ENCODE measurements at places on chromosomes 3 and 15.

DNA sequence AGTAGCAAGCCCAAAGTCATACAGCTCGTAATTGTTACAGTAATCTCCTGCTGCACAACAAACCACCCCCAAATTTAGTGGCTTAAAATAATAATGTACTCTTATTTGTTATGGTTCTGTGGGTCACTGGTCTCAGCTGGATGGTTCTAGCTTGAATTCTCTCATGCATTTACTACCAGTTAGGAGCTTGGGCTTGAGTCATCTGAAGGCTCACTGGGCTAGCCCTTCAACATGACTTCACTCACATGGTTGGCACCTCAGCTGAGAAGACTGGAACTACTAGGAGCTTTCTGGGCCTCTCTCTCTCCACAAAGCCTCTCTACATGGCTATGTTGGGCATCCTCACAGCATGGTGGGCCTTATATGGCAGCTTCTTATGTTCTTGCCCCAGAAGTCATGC, 12.5 kb downstream of the PCOLCE2 start:
- no peak for DNase-seq

- DNase-seq = no peak
Observed at GRCh38 chr3:129845956-129846355, 47.6 kb downstream of the TMCC1 start.

GRCh38 chr3:79926522-79926921, 158.7 kb upstream of the ROBO1 start:
- DNase-seq = no peak

DNA sequence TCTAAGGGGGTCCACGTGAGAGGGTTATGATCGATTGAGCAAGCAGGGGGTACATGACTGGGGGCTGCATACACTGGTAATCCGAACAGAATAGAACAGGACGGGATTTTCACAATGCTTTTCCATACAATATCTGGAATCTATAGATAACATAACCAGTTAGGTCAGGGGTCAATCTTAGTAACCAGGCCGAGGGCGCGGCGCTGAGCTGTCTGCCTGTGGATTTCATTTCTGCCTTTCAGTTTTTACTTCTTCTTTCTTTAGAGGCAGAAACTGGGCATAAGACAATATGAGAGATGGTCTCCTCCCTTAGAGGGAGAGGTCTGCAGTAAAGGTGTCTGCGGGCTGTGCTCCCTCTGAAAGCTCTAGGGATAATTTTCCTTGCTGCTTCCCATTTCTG, 261.3 kb downstream of the XXYLT1 start:
- DNase-seq = no peak

GRCh38 chr3:89851974-89852621, 744.7 kb downstream of the EPHA3 start:
- DNase-seq = no peak

DNA sequence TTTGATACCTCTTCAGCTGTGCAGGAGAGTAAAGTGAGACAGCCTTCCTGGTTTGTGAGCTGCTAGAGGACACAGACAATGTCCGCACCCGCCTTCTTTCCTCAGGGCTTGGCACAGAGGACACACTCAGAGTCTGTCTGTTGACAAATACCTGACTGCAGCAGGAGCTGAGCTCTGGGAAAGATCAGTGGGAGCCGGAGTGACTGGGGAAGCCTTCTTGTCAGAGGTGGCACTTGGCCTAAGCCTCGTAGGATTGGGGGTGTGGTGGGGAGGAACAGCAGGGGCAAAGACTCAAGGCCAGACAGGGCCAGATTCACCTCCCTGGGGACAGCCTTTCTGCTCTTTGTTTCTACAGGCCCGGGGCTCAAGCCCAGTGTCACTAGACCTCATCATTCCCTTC, 3.3 kb upstream of the IL17RC start:
- DNase-seq = no peak

- DNase-seq = no peak
Observed at GRCh38 chr3:44499149-44499898, 21.9 kb upstream of the ZNF445 start.

- DNase-seq = no peak
Observed at GRCh38 chr3:35921718-35922117, 282.4 kb downstream of the ARPP21 start.

GRCh38 chr15:27448986-27449385, 478.0 kb downstream of the GABRG3 start:
- no peak for DNase-seq

GRCh38 chr3:169847896-169848295, 21.8 kb downstream of the LRRC31 start:
- DNase-seq = no peak

GRCh38 chr15:76642671-76643070, 262.5 kb downstream of the SCAPER start:
- no peak for DNase-seq

DNA sequence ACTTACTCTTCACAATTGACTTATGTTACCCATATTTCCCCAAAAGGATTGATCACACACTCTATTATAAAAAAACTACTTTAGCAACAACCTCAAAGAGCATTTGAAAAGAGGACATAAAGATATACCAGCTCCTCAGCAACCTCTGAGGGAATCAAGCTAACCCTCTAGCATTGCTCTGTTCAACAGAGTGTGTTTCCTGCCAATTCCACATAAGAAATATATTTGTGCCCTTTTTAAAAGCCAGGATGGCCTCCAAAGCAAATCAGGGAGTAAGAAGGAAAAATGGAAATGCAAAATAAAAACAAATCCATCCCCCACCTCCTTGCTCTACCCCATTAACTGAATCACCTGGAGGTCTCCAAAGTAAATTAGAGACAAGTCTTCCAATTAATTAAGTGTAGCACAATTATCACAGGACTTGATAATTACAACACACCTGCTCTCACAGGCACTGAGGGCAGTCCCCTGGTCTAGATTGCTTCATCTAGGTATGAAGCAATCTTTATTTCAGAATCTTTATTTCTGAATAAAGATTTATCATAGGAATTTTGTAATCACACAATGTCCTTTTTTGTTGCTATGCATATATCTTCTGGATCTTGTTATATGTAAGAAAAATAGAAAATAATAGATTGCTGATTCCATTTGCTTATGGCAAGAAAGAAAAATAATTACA, 34.8 kb downstream of the GPR176 start:
- no peak for DNase-seq

DNA sequence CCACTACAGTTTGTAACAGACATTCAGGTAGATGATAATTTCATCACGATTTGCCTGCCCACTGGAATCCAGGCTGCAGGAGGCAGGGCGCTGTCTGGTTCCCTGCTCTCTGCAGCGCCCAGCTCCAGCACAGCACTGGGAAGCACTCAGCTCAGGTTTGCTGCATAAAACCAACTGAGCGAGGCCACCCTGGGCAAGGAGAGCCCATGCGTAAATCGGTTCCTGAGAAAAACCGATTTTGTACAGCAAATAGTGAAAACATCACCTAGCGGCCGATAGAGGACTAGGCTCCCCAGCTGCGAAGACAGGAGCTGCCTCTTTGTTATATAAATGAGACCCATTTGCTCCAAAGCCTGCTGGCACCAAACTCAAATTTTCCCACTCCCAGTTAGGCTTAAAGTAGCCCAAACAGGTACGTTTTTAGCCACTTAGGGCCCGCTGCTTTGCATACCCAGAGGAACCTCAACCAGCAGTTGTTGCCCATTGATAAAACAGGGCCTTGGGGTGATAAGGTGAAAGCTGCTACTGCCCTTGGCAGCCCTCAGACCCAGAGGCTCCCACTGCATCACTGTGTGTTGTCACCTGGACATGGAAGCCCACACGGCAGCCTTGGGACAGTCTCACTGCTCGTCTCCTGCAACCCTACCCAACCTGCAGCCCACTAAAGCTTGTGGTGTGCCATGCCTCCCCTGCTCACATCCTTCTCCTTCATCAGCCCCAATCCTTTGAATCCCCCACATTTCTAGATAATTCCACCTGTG, 47.5 kb downstream of the ALDH1L1 start:
- DNase-seq = no peak

DNA sequence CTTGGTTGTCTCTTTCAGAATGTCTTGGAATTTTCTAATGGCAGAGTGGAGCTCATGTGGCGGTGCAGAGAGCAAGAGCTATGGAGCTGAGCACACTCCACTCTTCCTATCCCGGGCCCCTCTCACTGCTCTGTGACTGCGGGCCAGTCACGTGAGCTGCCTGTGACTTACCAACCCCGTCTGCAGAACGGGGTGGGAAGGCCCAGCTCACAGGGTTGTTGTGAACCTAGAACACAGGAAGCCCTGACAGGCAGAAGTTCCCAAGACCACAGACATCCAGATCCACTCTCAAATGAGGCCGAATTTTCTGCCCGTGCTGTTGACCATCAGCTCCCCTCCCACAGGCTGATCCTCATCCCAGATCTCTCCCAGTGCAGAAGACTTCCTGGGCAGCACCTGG, 35.5 kb upstream of the PLXNA1 start:
- no peak for DNase-seq

DNA sequence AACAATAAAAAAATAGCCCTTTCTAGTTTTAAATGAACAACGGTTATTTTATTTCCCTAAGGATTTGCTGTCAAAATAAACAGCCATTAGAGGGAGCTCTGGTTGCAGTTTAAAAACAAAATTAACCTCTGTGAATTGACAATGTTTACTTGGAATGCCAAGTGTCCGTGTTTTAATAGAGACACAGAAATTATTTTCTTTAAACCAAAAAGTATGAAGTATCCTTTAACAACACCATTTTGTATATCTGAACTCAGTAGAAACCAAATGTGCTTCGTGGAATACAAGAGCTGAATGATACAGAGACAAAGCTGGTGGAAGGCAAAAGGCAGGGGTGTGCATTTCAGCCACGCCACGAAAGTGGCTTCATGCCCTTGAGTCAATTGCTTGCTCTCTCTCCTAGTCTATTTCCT, 74.4 kb downstream of the MOBP start:
- no peak for DNase-seq

GRCh38 chr15:28133281-28133680, 34.2 kb upstream of the OCA2 start:
- no peak for DNase-seq

DNA sequence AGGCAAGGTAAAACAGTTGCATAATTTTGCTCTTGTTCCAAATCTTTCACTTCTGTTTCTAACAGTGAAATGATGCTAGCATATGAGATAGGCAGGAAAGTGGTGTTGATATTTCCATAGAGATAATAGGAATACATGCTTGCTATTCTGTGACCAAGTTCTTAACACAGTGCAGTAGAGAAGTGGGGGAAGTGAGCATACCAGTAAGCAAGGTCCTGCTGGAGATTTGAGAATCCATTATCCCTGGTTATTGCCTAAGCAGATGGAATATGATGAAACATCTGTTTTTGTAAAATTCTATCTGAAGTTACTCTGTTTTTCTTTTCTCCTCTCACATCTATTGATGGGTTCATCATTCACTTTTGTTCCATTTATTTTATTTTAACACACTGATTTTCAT, 28.7 kb downstream of the USP8 start:
- DNase-seq = no peak

GRCh38 chr15:36108541-36108940, 470.9 kb upstream of the CDIN1 start:
- DNase-seq = no peak

DNA sequence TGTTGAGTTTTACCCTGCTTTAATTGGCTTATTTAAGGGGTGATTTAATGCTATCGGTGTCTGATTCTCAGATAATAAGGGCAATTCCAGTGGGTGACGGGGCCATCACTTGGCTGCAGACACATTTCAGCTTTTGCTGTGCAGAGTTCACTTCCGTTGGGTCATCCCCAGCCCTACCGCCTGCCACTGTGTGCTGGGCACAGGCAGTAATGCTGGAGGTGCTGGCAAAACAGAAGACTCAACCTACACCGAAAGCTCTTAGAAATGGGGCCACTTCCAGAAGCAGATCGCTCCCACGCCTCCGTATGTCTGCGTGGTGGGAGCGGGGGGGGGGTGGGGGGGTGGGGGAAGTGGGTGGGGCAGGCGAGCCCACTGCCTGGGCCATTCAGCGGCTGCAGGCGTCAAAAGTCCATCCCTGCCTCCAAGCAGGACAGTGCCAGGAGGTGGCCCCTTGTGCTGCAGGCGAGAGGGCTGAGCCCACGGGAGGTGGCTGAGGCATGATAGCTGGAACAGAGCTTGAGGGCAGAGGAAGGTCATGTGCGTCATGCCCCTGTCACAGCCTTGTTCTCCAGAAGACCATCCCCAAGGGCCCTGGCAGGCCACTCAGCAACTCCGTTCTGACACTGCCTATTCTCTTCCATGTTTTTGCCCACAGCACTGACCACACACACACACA, 128.3 kb downstream of the ATP10A start:
- no peak for DNase-seq

DNA sequence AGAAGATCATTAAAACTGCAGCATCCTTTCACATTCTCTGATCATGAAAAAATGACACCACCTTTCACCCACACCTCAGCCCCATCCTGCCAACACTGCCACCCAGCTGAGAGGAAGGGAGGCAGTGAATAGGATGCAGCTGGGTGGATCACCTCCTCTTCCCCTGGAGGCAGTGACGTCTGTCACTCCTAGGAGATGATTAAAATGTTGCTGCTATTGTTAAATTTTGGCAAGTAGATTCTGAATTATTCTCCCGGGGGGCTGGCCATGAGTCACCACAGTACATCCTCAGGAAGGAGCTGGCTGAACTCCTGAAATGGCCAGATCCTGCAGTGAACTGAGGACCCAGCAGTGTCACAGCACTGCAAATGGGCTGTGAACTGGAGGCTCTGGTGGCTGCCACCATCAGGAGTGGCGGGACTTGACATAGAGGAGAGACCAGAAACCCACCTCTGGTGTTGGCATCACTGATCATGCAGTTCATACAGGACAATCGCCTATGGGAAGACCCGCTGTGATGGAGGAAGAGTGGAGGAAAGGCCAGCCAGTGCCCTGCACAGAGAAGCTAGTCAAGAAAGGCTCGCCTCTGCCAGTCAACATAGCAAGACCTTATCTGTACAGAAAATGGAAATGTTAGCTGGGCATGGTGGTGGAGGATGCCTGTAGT, 199.1 kb downstream of the FAM43A start:
- no peak for DNase-seq

GRCh38 chr3:129962600-129962999, 11.9 kb upstream of the TRH start:
- no peak for DNase-seq

- no peak for DNase-seq
Observed at GRCh38 chr3:16303037-16303575, 38.1 kb downstream of the OXNAD1 start.

DNA sequence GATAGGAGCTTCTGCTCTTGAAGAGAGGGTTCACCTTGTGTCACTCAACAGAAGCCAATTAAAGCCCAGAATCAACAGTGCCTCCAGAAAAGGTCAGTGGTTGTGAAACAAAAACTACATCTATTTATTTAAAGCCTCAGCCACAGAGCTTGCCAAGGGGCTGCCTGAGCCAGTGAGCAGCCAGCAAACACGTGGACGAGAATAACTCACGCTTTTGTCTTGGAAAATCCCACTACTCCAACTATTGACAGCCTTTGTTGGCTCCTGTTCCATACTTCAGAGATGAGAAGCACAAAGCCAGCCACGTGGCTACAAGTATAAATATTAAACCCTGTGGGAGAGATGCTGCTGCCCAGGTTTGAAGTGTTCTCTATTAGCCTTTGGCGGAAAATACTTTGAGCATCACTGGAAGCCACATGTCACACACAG, 10.3 kb downstream of the GPR156 start:
- no peak for DNase-seq

- no peak for DNase-seq
Observed at GRCh38 chr3:99425930-99426329, 212.5 kb upstream of the COL8A1 start.
